ENCODE measurements at places on chromosomes 16 and 17.

GRCh38 chr17:21510686-21511362 is 134.7 kb downstream of the KCNJ12 start:
- DNase-seq: no peak

DNA sequence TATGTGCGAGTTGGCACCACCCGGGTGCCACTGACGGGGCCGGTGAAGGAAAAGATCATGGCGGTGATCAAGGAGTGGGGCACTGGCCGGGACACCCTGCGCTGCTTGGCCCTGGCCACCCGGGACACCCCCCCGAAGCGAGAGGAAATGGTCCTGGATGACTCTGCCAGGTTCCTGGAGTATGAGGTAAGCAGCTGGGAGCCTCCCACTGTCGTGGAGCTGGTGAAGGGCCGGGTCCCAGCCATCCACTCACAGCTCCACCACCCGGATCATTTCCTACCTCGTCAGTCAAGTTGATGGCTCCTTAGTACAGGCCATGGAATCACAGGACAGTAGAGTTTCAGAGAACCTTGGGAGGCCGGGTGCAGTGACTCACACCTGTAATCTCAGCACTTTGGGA is 20.0 kb downstream of the ATP2A1 start:
- DNase-seq: peak; percentile 52

DNA sequence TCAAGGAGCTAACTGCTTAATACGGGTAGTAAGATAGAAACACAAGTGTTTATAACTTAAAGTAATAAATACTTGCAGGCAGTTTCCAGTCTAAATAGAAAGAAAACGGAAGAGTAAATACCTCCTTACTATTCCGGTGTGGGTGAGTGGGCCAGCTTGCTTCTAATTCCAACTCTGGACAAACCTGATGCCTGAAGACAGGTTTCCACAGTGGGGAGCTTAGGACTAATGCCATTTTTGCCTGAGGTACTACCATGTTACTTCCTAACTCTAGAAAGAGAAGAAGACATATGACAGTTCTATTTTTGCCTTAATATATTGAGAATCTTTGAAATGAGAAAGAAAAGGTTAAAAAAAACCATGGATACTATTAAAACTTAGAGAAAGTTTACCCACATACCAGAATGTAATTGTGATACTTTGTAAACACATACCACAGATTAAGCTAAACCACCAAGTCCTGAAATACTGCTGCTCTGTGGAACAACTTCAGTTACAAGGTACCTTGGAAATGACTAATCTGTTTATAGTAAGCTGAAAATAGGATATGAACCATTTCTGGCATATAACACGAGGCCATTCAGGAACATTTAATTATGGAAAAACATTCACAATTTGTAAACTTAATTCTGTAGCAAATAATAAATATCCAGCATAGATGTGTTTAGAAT is 70.2 kb downstream of the ZZEF1 start:
- DNase-seq: no peak

DNA sequence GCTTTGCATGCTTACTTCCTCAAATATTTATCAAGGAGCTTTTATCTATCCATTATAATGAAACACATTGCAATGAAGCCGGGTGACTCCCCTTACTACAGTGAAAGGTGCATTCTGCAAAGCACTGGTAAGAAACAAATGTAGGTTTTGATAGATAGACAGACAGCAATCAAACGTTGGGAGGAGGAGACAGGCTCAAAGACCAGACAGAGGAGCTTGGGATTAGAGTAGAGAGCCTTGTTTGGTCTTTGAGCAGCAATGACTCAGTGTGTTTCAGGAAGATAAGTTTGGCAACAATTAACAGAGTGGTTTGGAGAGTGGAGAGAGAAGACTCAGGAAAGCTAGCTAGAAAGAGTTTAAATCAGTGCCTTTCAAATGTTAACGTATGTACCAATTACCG is 68.8 kb downstream of the ZNF18 start:
- peak; percentile 37 for DNase-seq

GRCh38 chr17:42922294-42922693 is 21.7 kb downstream of the G6PC1 start:
- no peak for DNase-seq

- DNase-seq: no peak
These were observed 41.4 kb upstream of the CLEC18A start for GRCh38 chr16:69909760-69910159.

- DNase-seq: no peak
These were observed 5.7 kb upstream of the KRT17 start for GRCh38 chr17:41629826-41630670.

DNA sequence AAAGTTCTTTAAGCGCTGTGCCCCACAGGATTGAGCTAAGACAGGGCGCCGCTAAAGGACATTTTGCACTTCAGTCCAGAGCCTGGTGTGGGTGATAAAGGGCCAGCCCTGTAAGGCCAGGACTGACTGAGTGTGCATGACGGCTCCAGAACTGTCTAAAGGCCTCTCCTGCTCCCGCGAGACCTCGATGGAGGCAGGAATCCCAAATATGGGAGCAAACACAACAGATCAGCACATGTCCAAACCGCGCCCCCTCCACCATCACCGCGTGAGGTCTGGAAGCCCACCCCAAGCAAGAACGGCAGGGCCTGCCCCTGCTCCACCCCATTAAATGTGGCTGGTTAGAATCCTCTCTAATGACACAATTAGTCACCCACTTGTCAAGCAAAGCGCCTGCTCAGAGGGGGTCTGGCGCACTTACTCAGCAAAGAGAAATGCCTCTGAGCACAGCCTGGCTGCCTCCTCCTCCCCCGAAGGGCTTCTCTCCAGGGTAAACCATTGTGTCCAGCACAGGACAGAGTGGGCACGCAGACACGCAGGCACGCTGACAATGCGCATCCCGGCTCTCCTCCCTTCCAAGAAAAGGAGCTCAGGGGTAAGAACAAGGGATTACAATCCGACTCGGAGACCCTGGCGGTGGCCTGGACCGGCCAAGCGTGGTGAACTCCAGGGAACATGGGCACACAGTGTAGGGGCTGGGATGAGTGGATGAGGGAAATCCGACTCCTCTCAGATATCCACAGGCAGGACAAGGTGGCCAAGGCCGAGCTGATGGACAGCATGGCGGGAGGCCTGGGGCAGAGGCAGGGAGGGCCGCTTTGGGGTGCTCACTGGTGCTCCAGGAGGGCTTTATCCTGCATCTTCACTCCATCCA is 1.5 kb downstream of the MXRA7 start:
- DNase-seq: peak; percentile 98

DNA sequence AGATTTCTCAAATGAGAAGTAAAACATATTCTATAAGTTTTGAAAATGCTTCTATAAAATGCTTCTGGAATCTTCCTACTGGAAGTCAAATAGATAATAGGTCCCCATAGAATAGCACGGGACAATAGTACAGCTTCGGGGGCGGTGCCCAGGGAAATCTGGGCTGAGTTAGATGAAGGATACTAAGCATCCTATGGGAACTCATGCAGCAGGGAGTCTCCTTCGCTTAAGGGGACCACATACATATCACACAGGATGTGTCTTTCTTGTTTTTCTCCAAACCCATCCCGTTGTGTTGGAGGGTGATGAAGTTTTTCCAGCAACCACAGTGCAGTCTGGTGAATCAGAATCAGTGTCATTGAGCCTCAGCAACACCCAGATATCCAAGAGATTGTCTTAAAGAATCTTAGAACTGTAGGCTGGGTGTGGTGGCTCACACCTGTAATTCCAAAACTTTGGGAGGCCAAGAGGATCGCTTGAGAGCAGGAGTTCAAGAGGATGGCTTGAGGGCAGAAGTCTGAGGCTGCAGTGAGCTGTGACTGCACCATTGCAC is 84.2 kb downstream of the PITPNC1 start:
- no peak for DNase-seq

DNA sequence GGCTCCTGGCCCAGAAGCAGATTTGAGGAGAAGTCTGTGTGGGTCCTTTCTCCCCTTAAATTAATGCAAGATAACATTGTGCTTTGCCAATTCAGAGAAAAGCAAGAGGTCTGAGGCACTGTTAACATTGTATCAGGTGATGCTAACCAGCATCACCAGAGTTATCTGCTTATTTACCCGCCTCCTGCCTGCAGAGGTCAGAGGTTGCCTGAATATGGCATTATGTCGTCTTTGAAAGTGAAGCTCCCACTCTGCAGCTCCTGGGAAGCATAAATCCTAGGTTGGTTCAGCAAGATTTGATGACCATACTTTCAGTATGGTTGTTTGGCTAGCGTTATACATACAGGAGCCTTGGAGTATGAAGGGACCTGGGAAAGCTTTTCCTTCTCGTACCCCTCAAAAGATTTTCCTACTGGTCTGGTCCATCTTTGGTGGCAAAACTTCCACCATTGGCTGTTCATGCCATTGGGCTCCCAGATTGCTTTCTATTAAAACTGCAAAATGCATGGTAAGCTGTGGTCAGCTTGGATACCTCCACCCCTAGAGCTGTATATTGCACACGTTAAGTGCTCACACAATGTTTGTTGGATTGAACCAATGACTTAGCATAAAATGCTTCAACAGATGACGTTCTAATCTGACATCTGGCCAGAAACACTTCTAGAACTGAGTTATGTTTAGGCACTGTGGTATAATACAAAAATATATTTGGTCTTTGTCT is 24.1 kb downstream of the CHD9 start:
- DNase-seq: no peak

GRCh38 chr16:424623-425081 is 797 bp upstream of the RAB11FIP3 start:
- peak; percentile 53 for DNase-seq

- DNase-seq: no peak
These were observed 28.3 kb downstream of the ALDH3A2 start for GRCh38 chr17:19676896-19677295.

GRCh38 chr16:3495176-3495575 is at the start of gene C16orf90:
Gene C16orf90, minus strand, starts transcription at chr16:3495489. Its CDS starts 68 bp downstream, at chr16:3495421.
- no peak for DNase-seq

DNA sequence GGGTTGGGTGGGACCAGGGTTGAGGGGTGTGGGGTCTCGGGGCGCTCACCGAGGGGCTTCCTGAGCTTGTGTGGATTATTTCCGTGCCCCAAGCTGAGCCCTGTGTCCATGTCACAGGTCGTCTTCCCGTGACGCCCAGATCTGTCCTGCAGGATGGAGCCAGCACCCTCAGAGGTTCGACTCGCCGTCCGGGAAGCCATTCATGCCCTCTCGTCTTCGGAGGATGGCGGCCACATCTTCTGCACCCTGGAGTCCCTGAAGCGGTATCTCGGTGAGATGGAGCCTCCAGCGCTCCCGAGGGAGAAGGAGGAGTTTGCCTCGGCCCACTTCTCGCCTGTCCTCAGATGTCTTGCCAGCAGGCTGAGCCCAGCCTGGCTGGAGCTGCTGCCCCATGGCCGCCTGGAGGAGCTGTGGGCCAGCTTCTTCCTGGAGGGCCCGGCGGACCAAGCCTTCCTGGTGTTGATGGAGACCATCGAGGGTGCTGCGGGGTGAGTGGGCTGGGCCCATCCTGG is 1.0 kb downstream of the TELO2 start:
- DNase-seq: peak; percentile 66

DNA sequence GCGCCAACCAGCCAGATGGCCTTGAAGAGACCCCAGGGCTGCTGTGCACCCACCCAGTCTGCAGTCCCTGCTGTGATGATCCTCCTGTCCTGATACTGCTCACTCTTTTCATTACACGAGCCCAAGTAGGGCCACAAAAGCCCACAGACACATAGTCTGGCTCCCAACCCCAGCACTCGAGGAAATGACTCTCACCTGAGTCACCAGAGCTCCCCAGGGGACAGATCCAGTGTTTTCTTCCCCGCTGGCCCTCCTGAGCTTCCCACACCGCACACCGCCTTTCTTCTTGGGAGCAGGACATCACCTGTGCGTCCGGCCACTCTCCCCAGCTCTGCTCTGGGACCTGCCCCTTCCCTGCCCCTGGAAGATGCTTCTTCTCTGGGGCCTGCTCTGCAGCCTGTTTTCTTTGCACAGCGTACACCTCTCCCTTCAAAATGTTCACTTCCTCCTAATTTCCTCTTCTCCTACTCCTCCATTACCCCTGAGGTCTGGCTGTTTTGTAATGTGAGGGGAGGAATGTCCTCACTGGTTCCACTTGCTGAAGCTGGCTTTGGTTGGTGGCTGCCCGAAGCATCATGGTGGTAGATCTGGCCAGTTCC is 2.0 kb upstream of the SCN4A start:
- peak; percentile 88 for DNase-seq

GRCh38 chr17:55348749-55349354 is 72.8 kb downstream of the MMD start:
- peak; percentile 46 for DNase-seq

- no peak for DNase-seq
These were observed 16.0 kb downstream of the CSNK1D start for GRCh38 chr17:82257473-82257872.

DNA sequence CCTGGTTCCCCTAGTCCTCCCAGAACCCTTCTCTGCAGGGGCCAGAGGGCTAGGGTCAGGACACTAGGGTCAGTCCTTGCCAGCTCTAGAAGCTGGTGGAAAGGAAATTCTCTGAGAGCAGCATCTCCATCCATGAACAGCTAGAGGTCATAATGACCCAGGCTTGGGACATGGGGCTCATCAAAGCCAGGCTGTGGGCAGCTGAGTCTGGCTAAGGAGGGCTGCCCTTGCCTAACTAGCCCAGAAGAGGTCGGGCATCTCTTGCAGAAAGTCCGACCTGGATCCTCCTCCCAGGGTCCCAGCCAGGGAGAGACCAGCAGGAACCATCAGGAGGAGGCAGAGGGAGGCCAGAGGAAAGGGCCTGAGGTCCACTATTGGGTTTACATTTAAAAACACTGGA is 4.3 kb downstream of the MPO start:
- DNase-seq: no peak

DNA sequence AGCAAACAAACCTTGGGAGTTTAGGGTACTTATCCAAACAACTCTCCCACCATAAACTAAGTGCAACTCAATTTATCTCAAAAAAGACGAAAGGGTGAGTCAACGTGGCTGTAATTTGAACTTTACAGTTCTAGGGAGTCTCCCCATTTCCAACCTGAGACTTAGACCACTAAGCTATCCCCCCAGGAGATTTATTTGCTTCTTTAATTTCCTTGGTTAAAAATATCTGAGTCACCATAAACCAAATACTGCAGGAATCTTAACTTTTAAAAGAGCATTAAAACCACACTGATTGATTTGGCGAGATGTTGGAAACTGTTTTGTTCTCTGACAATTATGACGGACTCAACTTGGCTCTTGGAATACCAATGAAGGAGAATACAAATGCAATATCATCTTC is 299.3 kb upstream of the SOX9 start:
- DNase-seq: peak; percentile 60

All from Daoy (cell line).